ENCODE measurements at places on chromosomes 13 and 19.

- DNase-seq: no peak
Measured at GRCh38 chr13:72959643-72960042, 99.2 kb upstream of the KLF5 start.

- DNase-seq: no peak
Measured at GRCh38 chr19:23070353-23071146, 46.3 kb upstream of the ZNF730 start.

- DNase-seq: no peak
Measured at GRCh38 chr13:103218253-103218652, 152.0 kb upstream of the SLC10A2 start.

DNA sequence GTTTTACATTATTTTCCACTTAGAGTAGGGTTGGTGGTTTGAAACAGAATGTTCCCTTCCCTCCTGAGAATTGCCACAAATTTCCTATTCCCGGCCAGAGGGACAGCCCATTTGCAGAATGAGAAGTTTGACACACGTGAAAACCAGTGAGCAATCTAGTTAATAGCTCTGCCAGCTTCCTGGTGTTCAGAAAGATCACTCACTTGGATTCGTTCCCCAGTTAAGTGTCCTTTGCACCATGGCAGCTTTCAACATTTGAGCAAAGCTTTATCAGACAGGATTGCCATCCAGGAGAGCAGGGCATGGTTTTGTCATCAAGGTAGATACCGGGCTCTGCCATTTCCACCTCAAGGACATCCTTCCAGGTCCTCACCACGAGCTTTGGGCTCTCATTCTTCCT lies 28.2 kb downstream of the RASL11A start:
- DNase-seq: no peak

DNA sequence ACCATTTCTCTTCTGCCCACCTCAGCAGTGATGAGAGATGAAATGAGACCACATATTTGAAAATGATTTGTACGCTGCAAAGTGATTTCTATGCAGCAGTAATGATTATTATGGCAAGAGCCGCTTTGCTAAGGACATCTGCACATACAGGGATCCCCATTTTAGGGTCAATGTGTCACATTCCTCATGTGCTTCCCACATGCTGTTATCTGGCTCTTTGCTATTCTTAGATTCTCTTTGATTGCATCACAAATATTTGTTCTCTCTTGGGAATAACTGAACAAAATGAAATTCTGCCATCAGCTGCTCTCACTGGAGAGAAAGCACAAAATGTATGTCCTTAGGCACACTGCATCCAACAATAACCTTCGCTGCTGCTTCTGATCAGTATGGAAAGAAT lies 209.5 kb upstream of the IPO5 start:
- no peak for DNase-seq

DNA sequence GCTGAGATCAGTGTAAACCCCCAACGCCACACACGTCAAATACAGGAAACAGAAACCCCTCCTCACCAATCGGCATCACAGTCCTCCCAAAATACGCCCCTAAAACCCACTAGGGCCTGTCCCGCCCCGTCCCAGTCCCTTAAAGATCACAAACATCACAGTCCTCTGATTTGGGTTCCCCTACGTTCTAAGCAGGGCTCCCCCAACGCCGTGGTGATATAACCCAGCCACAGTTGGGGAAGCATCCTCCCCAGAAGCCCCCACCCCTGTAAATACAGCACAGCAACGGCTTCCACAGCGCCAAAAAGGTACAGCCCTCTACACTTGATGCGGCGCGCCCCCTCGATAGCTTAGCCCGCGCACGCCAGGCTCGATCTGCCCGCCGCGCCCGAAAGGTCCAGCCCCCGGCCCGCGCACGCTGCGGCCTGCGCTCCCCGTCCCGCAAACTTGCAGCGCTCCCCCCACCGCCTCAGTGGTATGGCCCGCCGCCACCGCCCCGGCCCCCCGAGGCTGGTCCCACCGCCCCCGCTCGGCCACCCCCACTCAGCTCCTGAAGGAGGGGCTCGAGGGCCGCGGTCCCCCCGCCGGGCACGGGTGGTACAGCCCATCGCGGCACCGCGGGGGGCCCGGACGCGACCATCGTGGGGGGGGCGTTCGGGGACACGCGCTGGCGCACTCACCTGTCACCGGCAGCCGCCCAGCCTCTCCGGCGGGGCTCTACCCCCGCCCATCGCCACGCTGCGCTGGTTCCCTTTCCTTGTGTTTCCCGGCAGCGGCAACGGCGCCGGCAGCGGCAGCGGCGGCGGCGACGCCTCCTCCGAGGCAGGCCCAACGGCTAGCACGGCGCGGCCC lies at the start of gene AKT2:
TSS of gene AKT2 (minus strand) at position 845 of the 852 bp plus-strand sequence. CDS start 20,078 bp downstream, outside the sequence.
- no peak for DNase-seq

- DNase-seq: no peak
Measured at GRCh38 chr13:26914624-26915023, 154.0 kb upstream of the GPR12 start.

Data from NCI-H1436 treated with DMSO at 0.1 percent for 48 hours (cell line).